ENCODE measurements at places on chromosomes 5 and 9. TPM values are rescaled to one million over a fixed set of nuclear protein-coding genes. Genes with fewer than 3 reads are reported as not detected.
A peak's percentile ranks its signal among the peaks of the same experiment; 100 is the strongest.

The CTNND2 gene
- 1.6 TPM for total RNA-seq

The PCDHGC3 gene
- not detected for total RNA-seq

The TEX48 gene
- not detected for total RNA-seq

The SLC45A2 gene
- not detected for total RNA-seq

The RALGDS gene
- total RNA-seq = 236 TPM

The PAM gene
- 34.3 TPM for total RNA-seq

GRCh38 chr9:75188756-75189155 is 100.4 kb downstream of the OSTF1 start:
- no peaks in the 10 kb centered on the region for H3K36me3 ChIP-seq
- no peak for DNase-seq

- no peaks in the 10 kb centered on the region for H3K27me3 ChIP-seq
- H3K4me1 ChIP-seq = peaks cover 14% of the 10 kb centered on the region
- no peak for DNase-seq
Measured at GRCh38 chr9:100309992-100310391, 42.8 kb downstream of the TEX10 start.

DNA sequence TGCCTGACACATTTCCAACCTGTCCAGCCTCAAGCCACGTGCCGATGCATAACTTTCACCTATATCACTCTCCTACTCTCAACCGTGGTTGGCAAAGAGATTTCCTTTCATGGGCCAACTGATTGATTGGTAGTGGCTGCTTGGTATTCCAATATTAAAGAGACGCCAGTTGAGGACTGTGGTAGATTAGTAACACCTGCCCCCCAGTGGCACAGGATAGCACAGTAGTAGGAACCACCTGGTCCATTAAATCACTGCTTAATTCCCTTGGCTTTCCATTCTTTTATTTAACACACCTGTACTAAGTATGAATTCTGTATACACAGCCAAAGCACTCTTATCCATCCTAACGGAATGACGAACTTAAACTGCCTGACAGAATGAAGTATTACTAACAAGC is 19.1 kb upstream of the FOXB2 start:
- H3K27ac ChIP-seq = no peak overlapping the region
- H3K27me3 ChIP-seq = peaks cover 60% of the 10 kb centered on the region
- no peak for DNase-seq
- H3K4me3 ChIP-seq = no peak overlapping the region
- H3K4me1 ChIP-seq = no peaks in the 10 kb centered on the region

DNA sequence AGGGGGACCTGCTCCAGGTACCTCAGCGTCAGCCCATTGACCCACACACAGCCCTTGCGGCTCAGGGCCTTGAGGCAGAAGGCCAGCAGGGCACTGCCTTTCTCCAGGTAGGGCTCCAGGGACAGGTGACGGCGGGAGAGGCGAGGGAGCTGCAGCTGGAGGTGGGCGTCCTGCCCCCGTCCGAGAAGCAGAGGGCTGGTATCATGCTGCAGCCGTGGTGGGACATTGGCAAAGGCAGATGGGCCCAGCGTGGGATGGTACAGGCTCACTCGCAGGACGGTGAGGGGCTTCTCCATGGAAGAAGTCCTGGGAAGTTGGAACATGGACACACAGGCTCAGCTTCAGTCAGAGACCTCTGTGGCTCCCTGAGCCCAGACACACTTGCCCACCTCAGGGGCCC is 2.5 kb upstream of the DCANP1 start:
- no peak overlapping the region for H3K4me3 ChIP-seq
- H3K27ac ChIP-seq = no peak overlapping the region
- H3K36me3 ChIP-seq = peaks cover 2% of the 10 kb centered on the region
- no peak for DNase-seq
- no peaks in the 10 kb centered on the region for H3K4me1 ChIP-seq

DNA sequence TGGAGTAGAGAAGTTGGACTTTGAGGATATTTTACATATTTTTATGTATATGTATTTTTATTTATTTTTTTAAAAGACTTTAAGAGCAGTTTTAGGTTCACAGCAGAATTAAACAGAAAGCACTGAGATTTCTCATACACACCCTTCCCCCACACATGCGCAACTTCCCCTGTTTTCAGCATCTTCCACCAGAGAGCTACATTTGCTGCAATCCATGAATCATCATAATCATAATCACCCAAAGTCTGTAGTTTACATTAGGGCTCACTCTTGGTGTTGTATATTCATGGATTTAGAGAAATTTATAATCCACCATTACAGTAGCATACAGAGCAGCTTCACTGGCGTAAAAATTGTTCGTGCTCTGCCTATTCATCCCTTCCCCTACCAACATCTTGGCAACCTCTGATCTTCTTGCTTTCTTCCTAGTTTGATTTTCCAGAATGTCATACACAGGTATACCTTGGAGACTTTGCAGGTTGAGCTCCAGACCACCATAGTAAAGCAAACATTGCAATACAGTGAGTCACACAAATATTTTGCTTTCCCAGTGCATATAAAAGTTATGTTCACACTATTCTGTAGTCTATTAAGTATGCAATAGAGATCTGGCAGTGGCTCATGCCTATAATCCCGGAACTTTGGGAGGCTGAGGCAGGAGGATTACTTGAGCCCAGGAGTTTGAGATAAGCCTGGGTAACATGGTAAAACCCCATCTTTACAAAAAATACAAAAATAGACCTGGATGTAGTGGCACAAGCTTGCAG is 9.6 kb upstream of the CCDC171 start:
- no peaks in the 10 kb centered on the region for H3K36me3 ChIP-seq
- peaks cover 11% of the 10 kb centered on the region for H3K27me3 ChIP-seq
- DNase-seq = no peak
- H3K4me1 ChIP-seq = peaks cover 3% of the 10 kb centered on the region
- no peak overlapping the region for H3K4me3 ChIP-seq

DNA sequence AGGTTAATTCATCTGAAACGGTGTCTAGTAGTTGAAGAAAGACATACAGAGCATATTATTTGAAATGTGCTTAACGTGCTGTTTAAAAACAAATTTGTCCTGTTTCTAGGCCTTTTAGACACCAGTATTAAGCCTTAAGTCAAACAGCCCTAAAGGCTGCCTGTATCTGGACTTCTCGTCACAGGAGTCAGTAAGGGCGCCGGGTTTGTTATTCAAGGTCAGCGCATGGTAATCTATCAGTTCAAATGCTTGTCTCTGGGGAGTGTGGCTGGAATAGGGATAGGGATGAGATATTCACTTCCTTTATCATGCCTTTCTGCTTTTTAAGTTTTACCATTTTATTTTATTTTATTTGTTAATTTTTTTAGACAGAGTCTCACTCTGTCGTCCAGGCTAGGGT is 9.4 kb upstream of the CNOT6 start:
- H3K36me3 ChIP-seq = peaks cover 2% of the 10 kb centered on the region
- H3K4me3 ChIP-seq = no peak overlapping the region
- H3K27ac ChIP-seq = no peak overlapping the region
- no peaks in the 10 kb centered on the region for H3K4me1 ChIP-seq

DNA sequence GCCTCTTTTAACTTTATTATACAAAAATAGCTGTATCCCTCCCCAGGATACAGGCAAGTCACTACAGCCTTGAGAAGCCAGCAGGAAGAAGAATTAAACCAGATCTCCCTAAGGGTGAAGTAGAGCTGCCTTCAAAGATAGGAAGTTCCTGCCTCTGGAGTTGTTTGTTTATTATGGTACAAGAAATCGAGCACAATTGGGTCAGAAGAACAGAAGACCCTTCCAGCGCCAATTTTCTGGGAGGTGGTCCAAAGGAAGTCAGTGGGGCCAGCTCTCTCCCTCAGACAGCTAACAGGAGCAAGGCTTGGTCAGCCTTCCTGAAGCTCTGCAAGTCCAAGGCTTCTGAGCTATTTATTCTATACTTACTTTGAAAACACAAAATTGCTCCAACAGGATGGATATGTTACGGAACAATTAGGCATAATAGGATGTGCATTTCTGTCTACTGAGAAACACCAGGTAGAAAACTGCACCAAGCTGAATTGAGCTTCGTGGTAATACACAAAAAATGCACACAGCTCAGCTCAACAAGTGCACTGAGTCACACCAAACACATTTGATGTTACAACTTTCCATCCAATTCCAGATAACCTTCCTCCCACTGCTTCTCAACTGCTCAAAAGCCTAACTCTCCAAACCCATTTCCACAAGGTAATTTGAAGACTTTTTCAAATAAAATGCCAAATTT is 16.0 kb downstream of the SERINC5 start:
- DNase-seq = no peak
- H3K36me3 ChIP-seq = peaks cover 7% of the 10 kb centered on the region
- peak overlapping the region; percentile 84 for H3K27ac ChIP-seq
- no peaks in the 10 kb centered on the region for H3K27me3 ChIP-seq
- peak overlapping the region; percentile 76 for H3K4me3 ChIP-seq

GRCh38 chr5:135660826-135661575 is 82.2 kb upstream of the CXCL14 start:
- peaks cover 13% of the 10 kb centered on the region for H3K27me3 ChIP-seq
- no peak overlapping the region for H3K27ac ChIP-seq
- no peak overlapping the region for H3K4me3 ChIP-seq
- H3K4me1 ChIP-seq = no peaks in the 10 kb centered on the region
- DNase-seq = no peak

DNA sequence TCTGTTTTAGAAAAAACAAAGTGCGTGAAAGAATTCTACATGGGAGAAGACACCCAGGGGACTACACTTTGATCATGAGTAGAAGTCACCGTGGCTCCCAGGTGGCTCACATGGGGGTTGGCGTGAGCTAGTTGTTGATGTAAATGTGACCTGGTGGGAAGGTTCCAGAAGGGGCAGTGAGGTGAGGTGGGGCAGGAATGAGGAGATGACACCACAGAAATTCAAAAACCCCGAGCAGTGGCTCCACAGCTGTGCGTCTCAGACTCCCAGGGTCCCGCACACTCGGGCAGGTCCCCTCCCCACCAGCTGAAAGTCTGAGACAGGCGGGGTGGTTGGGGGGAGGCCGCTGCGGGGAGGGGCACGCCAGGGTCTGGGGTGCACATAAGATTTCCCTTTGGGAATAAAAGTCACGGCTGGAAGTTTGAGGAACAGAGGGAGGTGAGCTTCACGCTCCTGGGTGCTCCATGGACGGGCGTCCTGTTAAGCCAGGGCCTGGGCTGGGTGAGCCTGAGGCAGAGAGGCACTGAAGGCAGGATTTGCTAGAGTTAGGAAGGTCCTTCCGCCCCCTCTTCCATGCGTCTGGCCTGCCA is 29.9 kb downstream of the GLT6D1 start:
- H3K36me3 ChIP-seq = no peaks in the 10 kb centered on the region
- H3K4me3 ChIP-seq = no peak overlapping the region
- peaks cover 5% of the 10 kb centered on the region for H3K27me3 ChIP-seq
- no peaks in the 10 kb centered on the region for H3K4me1 ChIP-seq

GRCh38 chr9:121073038-121073437 is 1.7 kb upstream of the CNTRL start:
- peak overlapping the region; percentile 90 for H3K4me3 ChIP-seq
- peaks cover 10% of the 10 kb centered on the region for H3K36me3 ChIP-seq
- H3K27ac ChIP-seq = peak overlapping the region; percentile 99
- DNase-seq = no peak
- H3K4me1 ChIP-seq = peaks cover 41% of the 10 kb centered on the region

GRCh38 chr9:33453286-33453860 is 6.0 kb upstream of the AQP3 start:
- peak overlapping the region; percentile 98 for H3K27ac ChIP-seq
- DNase-seq = no peak
- no peaks in the 10 kb centered on the region for H3K27me3 ChIP-seq
- peak overlapping the region; percentile 31 for H3K4me3 ChIP-seq

GRCh38 chr9:18056269-18056992 is 417.5 kb upstream of the ADAMTSL1 start:
- H3K27ac ChIP-seq = no peak overlapping the region
- H3K27me3 ChIP-seq = no peaks in the 10 kb centered on the region
- no peak for DNase-seq
- H3K36me3 ChIP-seq = no peaks in the 10 kb centered on the region

- DNase-seq = no peak
- no peak overlapping the region for H3K27ac ChIP-seq
- H3K4me3 ChIP-seq = no peak overlapping the region
- no peaks in the 10 kb centered on the region for H3K4me1 ChIP-seq
- no peaks in the 10 kb centered on the region for H3K27me3 ChIP-seq
Measured at GRCh38 chr9:26058111-26058895, 380.1 kb upstream of the TUSC1 start.

DNA sequence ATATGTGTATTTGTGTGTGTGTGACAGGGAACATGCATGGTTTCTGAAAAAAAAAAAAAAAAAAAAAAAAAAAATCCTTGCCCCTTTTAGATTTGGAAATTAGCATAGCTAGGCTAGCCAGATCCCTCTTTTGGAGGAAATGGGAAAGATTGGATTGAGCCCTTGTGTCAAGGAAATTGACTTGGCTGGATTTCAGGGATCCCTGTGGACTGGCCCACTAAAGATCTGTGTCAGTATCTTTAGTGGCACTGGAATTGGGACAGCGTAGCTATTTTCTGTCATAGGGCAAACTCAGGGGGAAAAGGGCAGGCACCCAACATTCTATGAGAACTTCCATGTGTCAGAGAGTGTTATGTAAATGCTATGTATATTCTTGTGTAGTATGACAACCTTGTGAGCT is 35.4 kb downstream of the SH3GL2 start:
- DNase-seq = no peak
- no peaks in the 10 kb centered on the region for H3K36me3 ChIP-seq
- no peaks in the 10 kb centered on the region for H3K4me1 ChIP-seq
- no peaks in the 10 kb centered on the region for H3K27me3 ChIP-seq

GRCh38 chr5:16864631-16865131 is 71.4 kb downstream of the MYO10 start:
- H3K4me1 ChIP-seq = no peaks in the 10 kb centered on the region
- no peak for DNase-seq
- H3K36me3 ChIP-seq = no peaks in the 10 kb centered on the region
- peaks cover 9% of the 10 kb centered on the region for H3K27me3 ChIP-seq

- H3K4me3 ChIP-seq = no peak overlapping the region
- no peak for DNase-seq
- no peaks in the 10 kb centered on the region for H3K27me3 ChIP-seq
- H3K36me3 ChIP-seq = no peaks in the 10 kb centered on the region
- H3K27ac ChIP-seq = no peak overlapping the region
- peaks cover 2% of the 10 kb centered on the region for H3K4me1 ChIP-seq
Measured at GRCh38 chr9:133864011-133864410, 125.9 kb upstream of the SARDH start.

DNA sequence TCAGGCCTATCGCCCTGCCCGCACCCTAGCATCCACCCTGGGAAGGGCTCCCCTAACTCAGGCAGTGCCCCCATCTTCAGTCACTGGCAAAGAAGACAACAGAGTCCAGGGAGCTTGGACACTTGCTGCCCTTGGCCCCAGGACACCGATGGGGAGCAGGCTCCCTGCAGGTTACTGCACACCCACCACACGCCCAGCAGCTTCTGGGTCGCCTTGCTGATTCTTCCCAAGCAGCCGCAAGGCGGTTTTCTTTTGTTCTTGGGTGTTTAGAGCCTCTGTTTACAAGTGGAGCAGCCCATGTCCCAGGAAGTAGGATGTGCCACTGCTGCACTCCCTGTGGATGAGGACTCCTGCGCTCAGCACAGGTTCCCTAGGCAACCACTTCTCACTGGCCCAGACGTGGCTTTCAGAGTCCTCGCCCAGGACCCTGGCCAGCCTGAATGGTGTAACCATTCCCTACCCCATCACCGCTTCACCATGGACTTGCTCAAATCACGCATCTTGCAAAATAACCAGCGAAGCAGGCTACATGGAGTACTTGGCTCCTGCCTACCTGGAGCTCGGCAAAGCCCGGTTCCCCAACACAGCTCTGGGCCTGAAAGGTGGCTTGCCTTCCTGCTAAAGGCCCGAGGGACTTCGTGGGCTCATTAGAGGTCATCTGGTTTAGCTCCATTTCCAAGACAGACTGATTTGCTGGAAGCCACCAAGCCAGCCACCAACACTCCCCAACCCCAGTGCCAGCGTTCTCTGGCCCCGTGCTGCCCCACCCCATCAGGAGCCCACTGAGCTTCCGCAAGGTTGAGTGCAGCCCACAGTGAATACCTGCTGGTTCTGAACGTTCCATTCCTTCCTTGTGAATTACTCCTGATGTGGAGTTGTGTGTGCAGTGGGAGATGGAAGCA is 60.0 kb downstream of the PSMB7 start:
- H3K4me3 ChIP-seq = no peak overlapping the region
- no peak overlapping the region for H3K27ac ChIP-seq

All from T-helper 17 cell (primary cell).